ENCODE measurements at places on chromosomes 7 and 10. TPM values are rescaled to one million over a fixed set of nuclear protein-coding genes. Genes with fewer than 3 reads are reported as not detected.

The CALHM1 gene
- 0.08 TPM for polyA plus RNA-seq

The FGFR2 gene
- polyA plus RNA-seq, result 104 TPM

The LOXL4 gene
- polyA plus RNA-seq, result 4.3 TPM

GRCh38 chr10:69583106-69583505, 9.9 kb upstream of the NEUROG3 start:
- no peak for DNase-seq

GRCh38 chr10:52442576-52442975, 128.5 kb downstream of the DKK1 start:
- no peak for DNase-seq
